ENCODE measurements at places on chromosomes 7 and 10.

GRCh38 chr7:134886353-134887057, 99.8 kb upstream of the AGBL3 start:
- no peak for DNase-seq

DNA sequence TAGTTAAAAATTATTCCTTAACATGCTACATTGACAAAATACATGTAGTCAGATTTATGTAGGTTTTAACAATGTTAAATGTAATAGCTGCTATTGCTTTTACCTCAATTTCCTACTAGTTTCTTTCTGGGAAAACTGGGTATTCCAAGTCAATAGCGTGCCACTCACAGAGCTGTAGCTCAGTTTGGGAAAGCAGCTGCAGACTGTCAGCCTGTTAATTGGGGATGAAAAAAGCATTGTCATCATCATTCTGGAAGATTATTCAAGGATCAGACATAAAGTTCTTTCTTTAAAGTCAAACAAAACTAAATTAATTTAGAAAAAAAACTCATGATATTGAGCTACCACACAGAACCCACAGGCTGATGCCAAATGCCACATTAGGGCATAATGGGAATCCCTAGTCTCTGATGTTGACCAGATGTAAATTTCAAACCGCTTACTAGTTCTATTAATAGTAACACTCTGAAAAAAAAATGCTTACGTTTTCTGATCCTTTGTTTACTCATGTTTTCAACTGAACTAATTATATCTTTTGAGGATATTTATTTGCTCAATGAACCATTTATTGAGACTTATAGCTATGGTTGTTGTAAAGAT, 19.6 kb upstream of the AGMO start:
- no peak for DNase-seq

DNA sequence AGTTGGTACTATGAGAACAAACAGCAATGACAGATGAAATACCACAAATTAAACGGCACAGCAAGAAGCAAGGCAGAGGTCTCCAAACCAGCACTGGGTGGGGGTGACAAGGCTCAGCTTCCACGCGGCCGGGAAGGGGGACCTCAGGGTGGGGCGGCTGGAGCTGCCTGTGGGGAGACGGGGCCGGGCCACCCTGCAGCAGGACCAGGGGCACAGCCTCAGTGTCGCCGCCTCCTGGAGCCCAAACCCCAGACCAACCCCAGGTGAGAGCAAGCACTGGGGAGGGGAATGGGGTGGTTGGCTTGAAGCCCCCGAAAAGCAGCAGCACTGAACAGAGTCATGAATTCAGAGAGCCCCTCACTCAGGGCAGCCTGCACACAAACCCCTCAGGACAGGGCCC, 49.3 kb upstream of the PRKAR1B start:
- no peak for DNase-seq

- no peak for DNase-seq
Observed at GRCh38 chr7:150962553-150963399, 15.3 kb downstream of the KCNH2 start.

DNA sequence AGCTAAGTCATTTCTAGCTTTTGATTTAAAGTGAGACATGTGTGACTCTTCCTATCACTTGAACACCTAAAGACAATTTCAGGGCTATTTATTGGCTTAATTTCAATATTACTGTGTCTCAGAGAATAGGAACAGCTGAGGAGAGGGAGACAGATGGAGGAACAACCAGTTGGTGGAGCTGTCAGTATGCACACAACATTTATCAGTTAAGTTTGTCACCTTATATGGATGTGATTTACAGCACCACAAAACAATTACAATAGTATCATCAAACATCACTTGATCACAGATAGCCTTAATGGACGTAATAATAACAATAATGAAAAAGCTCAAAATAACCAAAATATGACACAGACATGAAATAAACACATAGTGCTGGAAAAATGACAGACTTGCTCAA, 129.6 kb downstream of the NPSR1 start:
- DNase-seq: no peak

GRCh38 chr10:112360308-112361270, 13.3 kb upstream of the ACSL5 start:
- no peak for DNase-seq

DNA sequence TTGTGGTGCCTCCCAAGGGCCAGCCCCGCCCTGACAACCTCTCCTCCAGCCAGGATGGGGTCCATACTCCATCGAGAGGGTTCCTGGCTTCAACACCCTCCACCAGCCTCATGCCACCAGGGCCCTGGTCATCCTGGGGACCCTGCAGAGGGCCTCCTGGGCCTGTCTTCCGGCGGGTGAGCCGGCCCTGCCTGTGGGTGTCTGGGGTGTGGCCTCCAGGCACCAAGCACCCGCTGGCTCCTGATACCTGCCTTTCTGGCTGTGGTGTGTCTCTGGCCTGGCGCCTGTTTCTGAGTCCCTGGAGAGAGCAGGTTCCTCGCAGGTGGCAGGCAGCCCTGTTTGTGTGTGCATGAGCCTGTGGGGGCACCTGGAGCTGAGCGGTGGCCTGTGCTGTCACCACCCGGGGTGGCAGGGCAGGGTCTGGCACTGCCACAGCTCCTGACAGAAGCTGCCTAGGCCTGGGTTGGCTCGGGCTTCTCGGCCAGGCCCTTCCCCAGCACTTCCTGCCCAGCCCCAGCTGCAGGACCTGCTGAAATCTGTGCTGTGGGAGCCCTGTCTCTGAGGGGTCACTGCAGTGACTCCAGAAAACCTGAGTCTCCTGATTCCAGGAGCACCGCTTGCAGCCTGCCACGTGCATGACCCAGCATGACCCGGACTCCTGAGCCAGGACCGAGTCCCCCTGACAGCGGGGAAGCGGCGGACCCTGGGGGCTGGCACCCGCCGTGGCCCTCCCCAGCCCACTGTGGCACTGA, 18.4 kb downstream of the ADAM8 start:
- no peak for DNase-seq

DNA sequence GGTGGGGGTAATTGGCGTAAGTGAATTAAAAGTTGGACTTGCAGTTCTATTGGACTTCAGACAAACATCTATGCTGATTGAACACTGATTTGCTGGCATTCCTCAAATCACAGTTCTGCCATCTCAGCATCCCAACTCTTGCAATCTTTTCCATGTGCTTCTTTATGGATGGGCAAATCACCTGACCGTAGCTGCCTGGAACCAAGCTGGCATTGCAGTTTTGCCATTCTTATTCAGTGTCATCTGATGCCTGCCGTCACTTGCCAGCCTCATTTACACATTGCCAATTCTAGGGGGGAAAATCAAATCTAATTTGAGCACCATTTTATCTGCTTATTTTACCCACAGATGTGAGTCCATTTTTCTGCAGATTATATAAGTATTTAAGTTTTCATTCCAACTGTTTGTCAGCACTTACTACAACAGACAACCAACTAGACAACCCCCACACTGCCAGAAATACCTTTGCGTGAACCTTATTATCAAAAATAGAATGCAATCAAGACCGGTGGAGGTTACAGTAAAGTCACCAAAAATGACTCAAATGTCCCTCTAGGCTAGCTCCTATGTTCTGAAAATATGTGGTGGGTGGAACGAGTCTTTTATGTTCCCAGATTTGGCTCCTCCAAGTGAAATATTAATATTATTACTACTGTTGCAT, 172.3 kb upstream of the CTBP2 start:
- no peak for DNase-seq

Data from AG04449 (cell line).